Activated naive CD8-positive, alpha-beta T cell treated with anti-CD3 and anti-CD28 coated beads, Interleukin-2, amount 10 ng/mL, durations not matched to agents 7 days and 5 days (primary cell): ENCODE measurements at places on chromosomes 4 and X. TPM values are rescaled to one million over a fixed set of nuclear protein-coding genes. Genes with fewer than 3 reads are reported as not detected.

DNA sequence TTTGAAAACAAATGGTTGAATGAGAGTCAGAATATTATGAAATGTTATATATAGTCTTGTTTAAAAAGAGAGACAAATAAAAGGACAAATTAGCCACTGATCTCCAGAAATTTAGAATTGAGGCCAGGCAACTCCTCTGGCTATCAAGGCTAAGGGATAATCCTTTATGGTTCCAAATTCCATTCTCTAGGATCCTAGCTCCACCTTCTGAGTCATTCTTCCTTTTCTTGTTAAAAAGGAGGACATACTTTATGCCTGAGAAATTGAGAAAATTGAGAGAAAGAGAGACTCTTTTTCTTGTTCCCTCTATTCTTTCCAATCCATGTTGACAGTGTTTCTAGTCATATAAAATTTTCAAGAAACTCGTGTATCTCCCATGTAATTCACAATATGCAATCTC lies 1299.5 kb downstream of the FSTL5 start:
- DNase-seq, result no peak
- no peak overlapping the region for H3K4me3 ChIP-seq
- H3K4me1 ChIP-seq, result no peaks in the 10 kb centered on the region
- H3K36me3 ChIP-seq, result no peaks in the 10 kb centered on the region

Gene NLRP2B
- total RNA-seq, result not detected

GRCh38 chr4:181264893-181265292 lies 978.3 kb upstream of the TENM3 start:
- H3K36me3 ChIP-seq, result no peaks in the 10 kb centered on the region
- no peak overlapping the region for H3K27ac ChIP-seq
- H3K27me3 ChIP-seq, result no peaks in the 10 kb centered on the region
- no peak for DNase-seq

- no peaks in the 10 kb centered on the region for H3K36me3 ChIP-seq
- H3K27me3 ChIP-seq, result no peaks in the 10 kb centered on the region
- no peak overlapping the region for H3K27ac ChIP-seq
- no peak overlapping the region for H3K4me3 ChIP-seq
Observed at GRCh38 chrX:115894087-115894486, 276.5 kb upstream of the AGTR2 start.

- no peaks in the 10 kb centered on the region for H3K36me3 ChIP-seq
- no peaks in the 10 kb centered on the region for H3K4me1 ChIP-seq
- no peak for DNase-seq
- H3K27me3 ChIP-seq, result peaks cover 8% of the 10 kb centered on the region
- no peak overlapping the region for H3K27ac ChIP-seq
Observed at GRCh38 chr4:112938461-112939058, 110.9 kb upstream of the ANK2 start.

DNA sequence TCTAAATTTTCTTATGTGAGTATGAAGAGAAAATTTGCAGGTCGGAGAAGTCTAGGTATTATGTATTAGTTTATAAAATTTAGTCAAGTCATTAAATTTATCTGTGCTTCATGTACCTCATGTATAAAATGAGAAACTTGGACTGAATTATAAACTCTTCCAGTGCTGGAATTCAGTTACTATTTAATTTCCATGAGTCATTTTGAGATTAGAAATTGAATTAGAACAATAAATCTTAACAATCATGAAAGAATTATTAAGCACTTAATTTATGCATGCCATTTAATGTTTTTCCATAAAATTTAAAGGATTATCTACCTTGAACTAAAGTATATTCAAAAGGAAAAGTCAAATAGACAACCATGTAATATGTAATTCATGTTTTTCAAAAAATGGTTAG lies 195.8 kb downstream of the MAD2L1 start:
- no peak overlapping the region for H3K4me3 ChIP-seq
- H3K36me3 ChIP-seq, result no peaks in the 10 kb centered on the region

Gene ATP7A
- total RNA-seq, result 13.5 TPM
